Spinal cord (tissue), 10 donors: ENCODE measurements at places on chromosomes 4 and X.

GRCh38 chrX:26918631-26919030 is 544.5 kb downstream of the PPP4R3C start:
- no peak for DNase-seq

DNA sequence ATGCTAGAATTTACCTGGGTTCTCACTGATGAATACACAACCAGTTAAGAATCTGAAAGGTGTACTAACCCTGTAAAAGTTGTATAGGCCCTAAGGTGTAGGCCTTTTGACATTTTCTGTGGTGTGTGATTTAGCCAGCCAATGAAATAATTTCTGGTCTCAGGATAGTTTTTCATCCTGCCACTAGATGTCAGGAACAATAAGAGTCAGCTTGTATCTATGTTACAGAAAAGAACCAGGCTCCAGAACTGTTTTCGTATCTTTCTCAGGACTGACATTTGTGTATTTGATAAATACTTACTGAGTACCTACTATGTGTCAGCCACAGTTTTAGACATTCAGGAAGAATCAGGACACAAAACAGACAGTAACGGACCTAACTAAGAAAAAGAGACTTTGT is 673.6 kb upstream of the TENM3 start:
- DNase-seq = peak; percentile 1

- no peak for DNase-seq
Measured at GRCh38 chr4:8578717-8579116, 1.5 kb upstream of the GPR78 start.

- DNase-seq = no peak
Measured at GRCh38 chr4:94758141-94758699, 465 bp downstream of the BMPR1B start.

DNA sequence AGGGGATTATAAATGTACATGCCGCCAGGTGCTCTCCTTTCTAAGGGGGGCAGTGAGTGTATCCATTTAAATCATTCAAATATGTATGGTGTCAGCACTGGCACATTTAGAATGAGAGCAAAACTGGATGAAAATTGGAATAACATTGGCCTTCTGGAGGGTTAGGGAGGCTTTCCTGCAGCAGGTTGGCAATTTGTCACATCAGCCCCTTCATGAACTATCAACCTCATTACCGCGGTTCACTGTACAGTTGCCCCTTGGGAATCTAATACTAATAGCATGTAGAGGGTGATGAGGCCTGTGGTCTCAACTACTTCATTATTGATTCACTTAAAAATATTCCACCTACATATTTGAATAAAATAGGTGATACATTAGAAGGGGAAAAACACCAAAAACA is 117.9 kb downstream of the PDHA2 start:
- no peak for DNase-seq

GRCh38 chrX:10534611-10535010 is 85.8 kb downstream of the MID1 start:
- no peak for DNase-seq

GRCh38 chr4:67554096-67554495 is 4.4 kb upstream of the STAP1 start:
- no peak for DNase-seq

- no peak for DNase-seq
Measured at GRCh38 chr4:153409412-153409811, 56.7 kb upstream of the TMEM131L start.

DNA sequence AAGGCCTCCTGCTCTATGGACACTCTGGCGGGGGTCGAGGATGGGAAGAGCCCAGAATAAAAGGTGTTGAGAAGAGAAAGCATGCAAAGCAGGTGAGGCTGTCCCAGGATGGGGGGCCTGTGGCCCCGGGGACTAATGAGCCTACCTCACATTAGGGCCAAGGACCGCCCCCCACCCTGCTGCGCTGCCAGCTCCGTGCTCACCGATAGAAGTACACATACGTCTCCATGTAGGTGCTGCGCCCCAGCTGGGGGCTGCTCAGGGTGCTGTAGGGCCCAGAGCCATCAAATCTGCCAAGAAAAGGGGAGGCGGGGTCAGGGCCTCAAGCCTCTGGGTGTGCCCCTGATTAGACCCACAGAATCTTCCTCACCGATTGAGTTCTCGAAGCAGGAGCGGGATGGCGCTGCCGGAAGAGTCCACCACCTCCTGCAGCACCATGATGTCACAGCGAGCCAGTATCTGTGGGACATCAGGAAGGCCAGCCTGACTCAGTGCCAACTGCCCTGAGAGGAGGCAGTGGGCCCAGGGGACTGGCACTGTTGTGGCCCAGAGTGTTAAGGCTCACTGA is 4.3 kb downstream of the DNASE1L1 start:
- no peak for DNase-seq

DNA sequence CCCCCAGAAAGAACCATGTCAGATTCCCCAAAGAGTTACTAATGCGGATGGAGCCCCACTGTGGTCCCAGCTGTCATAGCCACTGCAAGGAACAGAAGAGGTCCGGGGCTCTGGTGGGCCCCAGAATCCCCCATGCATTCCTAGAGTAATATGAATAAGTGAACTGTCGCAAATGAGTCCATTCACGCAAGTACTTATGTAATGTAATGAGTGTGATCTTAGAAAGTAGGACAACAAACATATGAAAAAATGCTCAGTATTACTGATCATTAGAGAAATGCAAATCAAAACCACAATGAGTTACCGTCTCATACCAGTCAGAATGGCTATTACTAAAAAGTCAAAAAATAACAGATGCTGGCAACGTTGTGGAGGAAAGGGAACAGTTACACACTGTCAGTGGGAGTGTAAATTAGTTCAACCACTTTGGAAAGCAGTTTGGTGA is 141.5 kb upstream of the RBPJ start:
- no peak for DNase-seq

DNA sequence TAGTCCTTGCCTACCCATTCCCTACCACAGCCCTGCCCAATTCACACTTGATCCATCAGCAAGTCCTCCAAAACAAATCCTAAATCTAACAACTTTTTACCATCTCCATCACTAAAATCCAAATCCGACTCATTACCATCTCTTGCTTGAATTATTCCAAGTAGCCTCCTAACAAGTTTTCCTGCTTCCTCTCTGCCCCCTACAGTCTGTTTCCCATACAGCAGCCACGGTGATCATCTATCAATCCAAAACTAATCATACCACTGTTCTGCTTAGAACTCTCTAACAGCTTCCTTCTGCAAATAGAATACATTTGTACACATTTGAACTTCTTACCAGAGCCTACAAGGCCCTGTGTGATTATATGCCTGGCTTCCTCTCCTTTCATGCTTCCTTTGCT is 133.0 kb downstream of the SHROOM4 start:
- DNase-seq = no peak

GRCh38 chrX:103726477-103726876 is 15.8 kb downstream of the TMEM31 start:
- DNase-seq = no peak

DNA sequence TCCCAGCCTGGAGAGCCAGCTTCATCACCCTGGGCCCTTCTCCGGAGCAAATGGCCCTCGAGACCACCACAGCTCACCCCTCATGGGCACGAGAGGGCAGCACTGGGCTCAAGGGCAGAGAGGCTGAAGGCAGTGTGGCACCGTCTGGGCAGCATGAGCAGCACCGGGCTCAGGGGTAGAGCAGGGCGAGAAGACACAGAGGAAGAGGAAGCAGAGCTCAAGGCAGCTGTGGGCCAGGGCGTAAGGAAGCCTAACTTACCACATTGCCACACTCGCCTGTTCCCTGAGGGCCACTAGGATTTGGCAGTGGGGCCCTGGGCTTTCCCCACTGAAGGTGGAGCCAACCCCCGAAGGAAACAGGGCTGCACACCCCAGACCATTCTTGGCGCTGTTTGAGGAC is 15.5 kb downstream of the ZNF185 start:
- no peak for DNase-seq

DNA sequence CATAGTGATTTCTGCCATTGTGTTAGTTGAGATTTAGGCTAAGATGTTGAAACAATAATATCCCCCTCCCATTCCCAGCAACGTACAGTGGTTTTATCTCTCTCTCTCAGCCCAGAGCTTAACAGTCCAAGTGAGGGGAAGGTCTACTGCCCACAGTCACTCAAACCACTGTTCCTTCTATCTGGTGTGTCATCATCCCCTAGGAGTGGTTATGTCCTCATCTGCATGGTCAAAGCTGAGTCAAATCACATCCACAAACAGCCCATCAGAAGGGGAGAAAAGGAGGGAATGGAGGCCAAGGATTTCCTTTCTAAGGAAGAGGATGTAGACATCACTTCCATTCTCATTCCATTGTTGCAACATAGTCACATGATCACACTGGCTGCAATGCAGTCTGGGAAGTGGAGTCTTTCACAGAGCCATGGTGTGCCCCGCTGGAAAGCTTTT is 42.8 kb upstream of the CHRNA9 start:
- no peak for DNase-seq

DNA sequence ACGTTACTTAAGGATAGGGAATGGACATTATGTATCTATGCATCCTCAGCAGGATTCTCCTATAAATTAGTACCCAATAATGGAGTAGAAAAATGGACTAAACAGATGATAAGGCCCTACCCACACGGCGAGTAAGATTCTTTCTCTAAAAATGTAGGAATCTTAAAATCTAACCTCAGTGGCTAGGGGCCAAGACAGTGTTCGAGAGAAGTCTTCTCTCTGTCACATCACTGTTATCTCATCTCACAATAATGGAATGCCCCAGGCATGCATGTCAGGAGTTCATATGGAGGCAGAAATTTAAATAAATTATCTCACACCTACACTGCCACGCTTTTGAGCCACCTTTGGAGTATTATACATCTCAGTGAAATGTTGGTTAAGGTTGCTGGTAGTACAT is 132.9 kb downstream of the LDB2 start:
- DNase-seq = no peak

DNA sequence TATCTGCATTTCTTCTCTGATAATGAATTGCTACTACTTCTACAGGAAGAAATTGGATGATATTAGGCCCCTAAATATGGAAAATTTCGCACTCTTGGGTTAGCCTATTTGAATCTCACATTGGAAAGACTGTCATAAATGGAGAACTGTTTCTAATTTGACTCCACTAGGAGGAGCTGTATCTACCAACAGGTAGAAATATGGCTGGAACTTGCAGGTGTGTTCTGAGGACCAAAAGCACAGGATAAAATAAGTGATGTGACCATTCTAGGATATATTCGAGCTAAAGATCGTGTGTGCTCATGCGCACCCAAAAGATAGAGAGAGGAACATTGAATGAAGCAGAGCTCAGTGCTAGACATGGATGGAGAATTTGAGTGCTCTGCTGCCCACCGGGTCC is 4.8 kb upstream of the NKAP start:
- DNase-seq = no peak

- no peak for DNase-seq
Measured at GRCh38 chr4:61308033-61308432, 107.9 kb downstream of the ADGRL3 start.

GRCh38 chr4:26785312-26785711 is 75.3 kb upstream of the STIM2 start:
- no peak for DNase-seq

GRCh38 chr4:101972791-101973190 is 182.3 kb downstream of the BANK1 start:
- DNase-seq = no peak

DNA sequence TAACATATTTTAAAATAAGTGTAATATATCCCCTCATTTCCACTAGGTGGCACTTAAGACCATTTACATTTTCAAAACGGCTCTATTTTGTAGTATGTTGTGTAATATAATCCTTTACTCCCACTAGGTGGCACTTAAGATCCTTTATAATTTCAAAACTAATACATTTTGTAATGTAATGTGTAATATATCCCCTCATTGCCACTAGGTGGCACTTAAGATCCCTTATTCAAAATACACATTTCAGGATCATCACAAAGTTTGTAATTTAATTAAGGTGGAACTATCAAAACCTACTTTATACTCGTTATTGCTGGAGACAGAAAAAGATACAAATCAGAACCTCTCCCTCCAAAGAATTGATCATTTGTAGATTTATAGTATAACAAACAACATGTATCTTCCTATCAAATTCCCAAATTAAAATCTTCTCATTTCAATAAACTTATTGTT is 132.5 kb downstream of the ARHGAP6 start:
- DNase-seq = peak; percentile 43

DNA sequence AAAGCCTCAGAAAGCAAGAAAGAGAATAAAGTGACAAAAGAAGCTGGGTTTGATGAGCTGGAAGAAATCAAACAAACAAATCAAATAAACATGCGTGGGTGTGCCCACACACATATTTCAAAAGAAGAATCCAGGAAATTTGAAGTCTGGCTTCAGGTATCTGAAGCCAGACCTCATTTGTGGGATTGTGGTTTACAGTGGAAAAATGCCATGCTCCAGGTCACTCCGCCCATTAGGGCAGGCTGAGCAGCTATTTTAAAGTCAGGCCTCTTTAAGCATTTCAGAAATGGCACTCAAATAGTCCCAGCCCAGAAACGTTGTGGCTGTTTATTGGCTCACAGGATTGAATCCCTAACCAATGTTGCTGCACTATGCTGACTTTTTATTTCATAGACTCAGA is 226.1 kb upstream of the F9 start:
- DNase-seq = no peak

- DNase-seq = no peak
Measured at GRCh38 chrX:108701633-108702032, 34.7 kb downstream of the IRS4 start.

DNA sequence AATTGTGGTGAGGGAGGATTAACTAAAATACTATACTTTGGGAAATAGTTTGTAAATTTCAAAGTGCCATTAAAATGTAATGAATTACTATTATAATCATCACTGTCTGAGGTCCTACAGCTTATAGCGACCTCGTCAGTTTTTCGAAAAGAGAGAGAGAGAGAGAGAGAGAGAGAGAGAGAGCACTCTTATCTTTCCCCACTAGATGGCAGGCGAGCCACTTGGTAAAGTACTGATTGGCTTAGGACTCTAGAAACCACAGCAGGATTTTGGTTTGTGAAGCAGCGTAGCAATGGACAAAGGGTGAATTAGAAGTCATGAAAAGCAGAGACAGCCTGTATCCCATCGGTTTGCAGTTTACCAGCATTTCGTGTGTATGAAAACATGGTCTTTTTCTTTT is 52.5 kb downstream of the LINC00632 start:
- no peak for DNase-seq

DNA sequence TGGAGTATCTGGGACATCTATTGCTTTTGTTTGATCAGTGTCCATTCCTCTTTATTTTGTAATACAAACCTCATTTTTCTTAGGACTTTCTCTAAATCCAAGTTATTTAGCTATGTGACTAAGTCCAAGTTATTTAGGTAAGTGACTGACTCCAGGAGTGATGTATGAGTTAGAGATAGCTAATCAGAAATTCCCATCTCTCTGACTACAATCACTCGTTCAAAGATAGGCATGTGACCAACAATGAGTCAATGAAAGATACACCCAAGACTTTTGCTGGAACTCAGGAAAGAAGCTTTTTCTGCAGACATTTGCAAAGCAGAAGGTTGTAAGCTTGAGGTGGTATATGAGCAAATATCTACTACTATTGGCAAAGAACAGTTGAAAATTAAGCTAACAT is 72.5 kb upstream of the KCNIP4 start:
- no peak for DNase-seq
